ENCODE measurements at places on chromosomes 13 and 19.

DNA sequence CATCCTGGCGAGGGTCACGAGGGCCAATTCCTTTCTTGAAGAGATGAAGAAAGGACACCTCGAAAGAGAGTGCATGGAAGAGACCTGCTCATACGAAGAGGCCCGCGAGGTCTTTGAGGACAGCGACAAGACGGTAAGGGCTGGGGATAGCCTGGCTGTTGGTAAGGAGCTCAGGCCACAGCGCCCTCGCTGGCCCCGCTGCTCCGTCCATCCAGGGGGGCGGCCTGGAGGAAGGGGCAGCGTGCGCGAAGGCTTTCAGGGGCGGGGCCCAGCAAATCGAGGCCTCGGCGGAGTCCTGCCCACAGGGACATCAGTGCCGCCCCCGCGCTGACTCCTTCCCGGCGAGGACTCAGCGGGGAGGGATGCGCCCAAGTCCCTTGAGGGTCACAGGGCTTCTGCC lies 6.9 kb downstream of the F10 start:
- no peak for DNase-seq

DNA sequence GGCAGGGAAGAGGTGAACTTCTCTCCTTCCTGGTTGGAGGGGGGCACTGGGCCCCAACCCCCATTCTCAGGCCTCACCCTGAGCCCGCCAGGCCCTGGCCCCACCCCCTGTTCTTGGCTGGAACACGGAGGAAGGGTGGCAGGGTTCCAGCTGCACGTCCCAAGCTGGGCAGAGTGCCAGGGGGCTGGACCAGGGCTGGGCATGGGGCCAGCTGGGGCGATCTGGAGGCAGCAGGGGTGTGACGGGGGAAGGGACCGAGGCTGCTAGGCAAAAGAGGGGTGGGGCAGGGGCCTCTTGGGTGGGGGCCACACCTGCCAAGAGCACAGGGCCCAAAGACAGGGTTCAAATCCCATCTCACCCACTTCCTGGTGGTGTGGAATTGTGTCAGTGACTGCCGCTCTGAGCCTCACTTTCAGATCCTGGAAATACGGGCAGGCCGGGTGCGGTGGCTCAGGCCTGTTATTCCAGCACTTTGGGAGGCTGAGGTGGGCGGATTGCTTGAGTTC lies 2.2 kb downstream of the HIF3A start:
- DNase-seq = no peak

GRCh38 chr19:12481781-12482508 lies 2.7 kb downstream of the ZNF709 start:
- DNase-seq = no peak

DNA sequence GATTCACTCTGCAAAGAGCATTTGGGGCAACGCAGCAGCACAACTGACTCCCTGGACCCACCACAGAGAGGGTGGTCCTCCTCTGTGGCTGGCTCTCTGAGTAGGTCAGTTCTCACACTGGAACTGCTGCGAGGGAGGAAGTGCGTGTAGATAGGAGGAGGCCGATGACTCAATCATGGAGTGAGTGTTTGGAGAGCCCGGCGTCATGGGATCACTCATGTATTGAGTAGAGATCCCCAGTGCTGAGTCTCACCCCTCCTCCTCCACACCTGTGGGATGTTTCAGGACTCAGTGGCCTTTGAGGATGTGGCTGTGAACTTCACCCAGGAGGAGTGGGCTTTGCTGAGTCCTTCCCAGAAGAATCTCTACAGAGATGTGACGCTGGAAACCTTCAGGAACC lies 8.9 kb downstream of the ZNF101 start:
- DNase-seq = no peak

DNA sequence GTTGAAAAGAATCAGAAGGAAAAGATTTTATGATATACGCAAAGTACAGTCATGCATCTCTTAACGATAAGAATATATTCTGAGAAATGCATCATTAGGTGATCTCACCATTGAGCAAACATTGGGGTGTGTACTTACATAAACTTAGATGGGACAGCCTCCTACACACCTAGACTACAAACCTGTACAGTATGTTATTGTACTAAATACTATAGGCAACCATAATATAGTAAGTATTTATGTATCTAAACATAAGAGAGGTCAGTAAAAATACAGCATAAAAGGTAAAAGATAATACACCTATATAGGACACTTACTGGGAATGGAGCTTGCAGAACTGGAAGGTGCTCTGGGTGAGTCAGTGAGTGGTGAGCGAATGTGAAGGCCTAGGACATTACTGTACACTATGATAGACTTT lies 254.6 kb downstream of the SPRY2 start:
- no peak for DNase-seq

- DNase-seq = no peak
These were observed 131.5 kb upstream of the MCF2L start for GRCh38 chr13:112837371-112838037.

DNA sequence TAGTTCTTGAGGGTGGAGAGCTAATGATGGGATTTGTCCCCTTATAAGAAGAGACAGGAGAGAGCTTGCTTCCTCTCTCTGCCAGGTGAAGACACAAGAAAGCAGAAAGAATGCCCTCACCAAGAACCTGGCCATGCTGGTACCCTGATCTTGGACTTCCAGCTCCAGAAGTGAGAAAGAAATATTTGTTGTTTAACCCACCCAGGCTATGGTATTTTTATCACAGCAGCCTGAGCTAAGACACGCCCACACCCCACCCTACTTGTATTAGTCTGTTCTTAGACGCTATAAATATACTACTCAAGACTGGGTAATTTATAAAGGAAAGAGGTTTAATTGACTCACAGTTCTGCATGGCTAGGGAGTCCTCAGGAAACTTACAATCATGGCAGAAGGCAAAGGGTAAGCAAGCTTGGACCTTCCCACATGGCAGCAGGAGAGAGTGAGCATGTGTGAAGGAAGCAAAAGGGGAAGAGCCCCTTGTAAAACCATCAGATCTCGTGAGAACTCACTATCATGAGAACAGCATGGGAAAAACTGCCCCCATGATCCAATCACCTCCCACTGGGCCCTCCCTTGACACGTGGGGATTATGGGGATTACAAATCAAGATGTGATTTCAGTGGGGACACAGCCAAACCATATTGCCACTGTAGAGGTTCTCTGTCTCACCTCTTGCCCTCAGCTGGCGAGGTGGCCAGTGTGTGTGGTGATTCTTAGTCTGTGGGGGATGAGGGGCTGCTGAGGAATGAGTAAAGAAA lies 57.4 kb upstream of the RCBTB2 start:
- no peak for DNase-seq

GRCh38 chr13:24093047-24093446 lies 67.5 kb upstream of the SPATA13 start:
- DNase-seq = no peak

- peak; percentile 84 for DNase-seq
These were observed 20.0 kb downstream of the XRCC1 start for GRCh38 chr19:43555185-43555770.

GRCh38 chr13:43687038-43687437 lies 99.7 kb downstream of the ENOX1 start:
- DNase-seq = no peak
